ENCODE measurements at places on chromosomes 7 and 10.

DNA sequence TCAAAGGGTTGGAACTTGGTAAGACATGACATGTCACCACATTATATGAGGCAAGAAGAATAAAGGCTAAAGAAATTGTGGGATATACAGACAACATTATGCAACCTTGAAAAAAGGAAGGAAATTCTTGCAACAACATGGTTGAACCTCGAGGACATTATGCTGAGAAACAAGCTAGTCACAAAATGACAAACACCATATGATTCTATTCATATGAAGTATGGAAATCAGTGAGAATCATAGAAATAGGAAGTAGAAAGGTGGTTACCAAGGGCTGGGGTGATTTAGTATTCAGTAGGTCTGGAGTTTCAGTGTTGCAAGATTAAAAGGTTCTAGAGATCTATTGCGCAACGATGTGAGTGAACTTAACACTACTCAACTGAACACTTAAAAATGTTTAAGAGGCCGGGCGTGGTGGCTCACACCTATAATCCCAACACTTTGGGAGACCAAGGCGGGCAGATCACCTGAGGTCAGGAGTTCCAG lies 126.9 kb upstream of the TBX20 start:
- no peak for DNase-seq

DNA sequence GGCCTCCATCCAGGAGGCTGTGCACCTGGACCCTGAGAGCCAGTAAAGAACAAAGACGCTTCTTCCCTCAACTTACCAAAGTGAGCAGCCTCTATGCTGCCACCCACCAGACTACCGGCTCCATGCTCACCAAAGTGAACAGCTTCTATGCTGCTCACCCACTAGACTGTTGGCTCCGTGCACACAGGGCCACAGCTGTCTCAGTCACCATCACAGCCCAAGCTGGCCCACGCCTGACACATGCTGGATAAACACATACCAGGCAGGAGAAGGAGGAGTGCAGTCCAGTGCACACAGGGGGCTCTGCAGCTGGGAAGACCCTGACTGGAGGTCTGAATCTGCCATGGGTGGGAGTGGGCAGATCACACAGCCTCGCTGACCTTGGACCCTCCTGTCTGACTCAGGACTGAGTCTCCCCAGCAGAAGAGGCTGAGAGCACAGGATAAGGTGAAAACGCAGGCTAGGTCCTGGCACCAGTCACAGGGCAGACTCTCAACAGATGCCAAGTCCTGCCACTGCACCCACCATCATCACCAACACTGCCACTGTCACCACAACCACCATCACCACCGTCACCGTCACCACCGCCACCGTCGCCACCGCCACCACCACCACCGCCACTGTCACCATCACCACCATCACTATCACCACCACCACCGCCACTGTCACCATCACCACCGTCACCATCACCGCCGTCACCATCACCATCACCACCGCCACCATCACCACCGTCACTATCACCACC lies 130.9 kb downstream of the MAD1L1 start:
- DNase-seq = no peak

DNA sequence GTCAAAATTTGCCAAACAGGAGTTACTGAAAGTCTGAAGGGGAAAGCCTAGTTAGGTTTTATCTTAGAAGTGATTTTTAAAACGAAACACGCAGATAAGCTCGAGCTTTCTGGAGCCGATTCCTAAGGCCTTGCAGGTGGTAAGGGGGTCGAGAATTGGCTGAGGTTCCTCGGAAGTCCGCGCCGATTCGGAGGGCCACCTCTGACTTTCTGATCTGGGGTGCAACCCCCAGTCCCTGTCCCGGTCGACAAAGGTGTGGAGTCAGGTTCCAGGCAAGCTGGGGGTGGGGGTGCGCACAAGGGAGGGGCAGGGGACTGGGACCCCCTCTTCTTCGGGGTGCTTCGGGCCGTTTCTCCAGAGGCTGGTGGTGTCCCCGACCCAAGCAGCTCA lies 701 bp upstream of the CUL1 start:
- no peak for DNase-seq

GRCh38 chr10:108561649-108562048 lies 1361.7 kb downstream of the XPNPEP1 start:
- DNase-seq = peak; percentile 70

DNA sequence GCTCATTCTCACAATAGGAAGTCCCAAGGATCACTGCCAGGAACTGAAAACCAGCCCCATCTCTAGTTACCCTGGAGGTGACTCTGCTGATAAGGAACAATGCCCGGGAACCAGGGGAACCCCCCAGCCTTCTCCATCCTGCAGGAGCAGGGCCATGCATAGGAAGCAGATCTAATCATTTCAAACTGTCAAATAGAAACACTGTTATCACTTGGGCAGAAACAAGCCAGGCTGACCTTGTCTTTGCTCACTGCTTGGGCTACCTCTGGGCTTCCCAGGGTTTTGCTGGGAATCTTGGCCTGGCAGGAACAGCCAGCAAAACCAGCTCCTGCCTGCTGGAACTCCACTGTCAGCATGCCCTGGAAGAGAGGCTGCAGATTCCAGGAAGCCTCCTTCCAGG lies 114.1 kb downstream of the RNF216 start:
- DNase-seq = no peak

DNA sequence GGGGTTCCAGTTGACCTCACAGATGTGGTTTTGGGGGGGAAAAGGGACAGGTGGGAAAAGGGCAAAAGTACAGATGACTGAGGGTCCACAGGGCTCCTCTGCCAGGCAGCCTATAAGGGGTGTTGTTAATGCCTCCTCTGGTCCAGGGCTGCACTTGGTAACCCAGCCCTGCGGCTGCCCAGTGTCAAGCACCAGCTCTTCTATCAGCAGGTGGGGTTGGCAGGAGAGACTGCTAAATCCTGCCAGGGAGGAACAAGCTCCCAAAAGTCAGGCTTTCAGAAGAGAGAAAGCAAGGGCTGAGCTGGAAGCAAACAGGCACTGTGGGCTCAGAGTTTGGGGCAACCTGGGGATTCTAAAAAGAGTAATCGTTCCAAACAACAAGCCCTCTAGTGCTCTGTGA lies 39.1 kb downstream of the LRRC20 start:
- no peak for DNase-seq

GRCh38 chr7:49635800-49636199 lies 137.6 kb upstream of the VWC2 start:
- DNase-seq = no peak

DNA sequence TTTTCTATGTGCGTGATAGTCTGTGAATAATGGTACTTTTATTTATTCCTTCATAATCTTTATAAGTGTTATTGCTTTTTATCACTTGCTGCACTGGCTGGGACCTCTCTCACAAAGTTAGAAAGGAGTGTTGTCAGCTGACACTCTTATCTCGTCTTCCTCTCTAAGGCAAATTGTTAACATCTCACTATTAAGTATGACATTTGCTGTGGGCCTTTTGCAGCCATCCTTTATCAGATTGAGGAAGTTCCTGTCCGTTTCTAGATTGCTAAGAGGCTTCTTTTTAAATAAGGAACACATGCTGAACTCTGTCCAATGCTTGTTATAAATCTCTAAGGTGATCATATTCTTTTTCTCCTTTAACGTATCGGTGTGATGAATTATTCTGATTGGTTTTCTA lies 27.4 kb upstream of the DIP2C start:
- no peak for DNase-seq

GRCh38 chr7:44827567-44827966 lies 20.3 kb downstream of the H2AZ2 start:
- DNase-seq = no peak

GRCh38 chr7:104983076-104983577 lies 30.9 kb upstream of the KMT2E start:
- DNase-seq = no peak

- DNase-seq = no peak
Measured at GRCh38 chr10:23111517-23112286, 16.3 kb downstream of the MSRB2 start.

- DNase-seq = no peak
Measured at GRCh38 chr10:79932841-79933379, 16.0 kb downstream of the SFTPD start.

- peak; percentile 82 for DNase-seq
Measured at GRCh38 chr10:126387041-126387921, 996 bp downstream of the ADAM12 start.

GRCh38 chr10:12617191-12618175 lies 268.1 kb downstream of the CAMK1D start:
- no peak for DNase-seq

- DNase-seq = no peak
Measured at GRCh38 chr7:22110881-22111280, 165.2 kb upstream of the CDCA7L start.

GRCh38 chr10:65950075-65950474 lies 975.8 kb upstream of the LRRTM3 start:
- DNase-seq = peak; percentile 7

DNA sequence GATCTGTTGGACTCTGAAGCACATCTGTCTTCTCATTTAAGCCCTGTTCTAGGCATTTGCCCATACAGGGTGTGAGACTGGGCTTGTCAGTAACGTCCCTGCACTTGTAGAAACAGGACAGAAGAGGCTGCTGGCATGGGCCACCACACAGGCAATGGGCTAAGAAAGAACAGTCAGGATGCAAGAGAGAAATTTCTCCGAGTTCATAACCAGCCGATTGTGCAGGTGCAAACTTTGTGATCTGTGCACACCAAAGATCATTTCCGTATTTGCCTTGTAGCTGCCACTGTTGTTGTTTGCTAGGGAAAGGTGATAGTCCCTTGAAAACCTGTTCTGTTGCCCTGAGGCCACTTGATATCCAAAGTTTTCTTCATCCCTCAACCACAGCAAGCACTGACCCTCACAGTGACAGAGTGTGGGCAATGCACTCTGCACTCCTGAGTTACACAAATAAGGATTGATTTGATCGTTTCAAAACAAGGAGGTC lies 20.3 kb downstream of the KLF6 start:
- no peak for DNase-seq

DNA sequence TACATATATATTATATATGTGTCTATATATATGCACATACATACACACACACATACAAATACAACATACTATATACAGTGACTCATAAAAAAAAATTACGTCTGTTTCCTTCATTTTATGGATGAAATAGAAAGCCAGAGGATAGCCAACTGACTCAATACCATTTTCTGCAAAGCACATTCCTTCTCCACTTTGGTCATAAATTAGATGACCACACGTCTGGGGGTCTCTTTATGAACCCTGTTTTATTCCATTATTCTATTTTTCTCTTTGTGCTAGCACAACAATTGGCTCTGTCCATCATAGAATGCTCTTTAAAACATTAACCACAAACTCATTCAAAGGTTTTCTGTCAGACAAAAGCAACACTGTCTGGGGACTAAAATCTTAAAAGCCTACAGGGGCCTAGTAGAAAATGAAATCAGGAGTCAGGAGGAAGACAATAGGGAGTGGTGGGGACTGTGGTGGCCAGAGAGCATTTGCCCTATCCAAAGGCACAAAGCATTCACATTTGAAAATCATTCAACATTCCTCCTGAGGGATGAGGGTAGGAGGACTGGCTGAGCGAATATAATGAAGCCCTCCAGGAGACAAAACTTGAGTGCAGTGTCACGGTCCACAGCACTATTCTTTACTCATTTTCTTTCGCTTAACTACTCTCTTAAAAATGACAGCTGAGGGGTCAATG lies 4.3 kb downstream of the CUBN start:
- DNase-seq = peak; percentile 54

- DNase-seq = no peak
Measured at GRCh38 chr10:22552888-22553378, 161.4 kb downstream of the PIP4K2A start.

GRCh38 chr10:112491144-112491543 lies 44.1 kb downstream of the VTI1A start:
- peak; percentile 9 for DNase-seq

GRCh38 chr7:142584765-142585164 lies 164.5 kb upstream of the PRSS1 start:
- no peak for DNase-seq

DNA sequence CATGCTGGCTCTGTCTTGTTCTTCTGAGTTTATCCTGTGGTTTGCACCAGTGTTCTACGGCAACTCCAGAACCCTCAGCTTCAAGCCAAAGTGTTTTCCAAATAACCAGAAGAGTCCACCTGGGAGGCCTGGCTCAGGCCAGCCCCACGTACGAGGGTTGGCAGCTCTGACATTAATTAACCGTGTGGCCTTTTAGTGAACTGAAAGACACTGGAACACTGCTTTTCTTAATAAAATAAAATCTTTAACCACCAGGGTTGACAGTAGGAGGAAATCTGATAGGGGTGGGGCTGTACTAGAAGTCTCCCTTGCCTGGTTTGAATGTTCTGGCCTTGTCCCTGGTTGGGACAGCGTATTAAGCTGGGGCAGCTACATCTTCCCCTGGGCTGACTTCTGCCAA lies 64.9 kb downstream of the SYPL1 start:
- DNase-seq = no peak

DNA sequence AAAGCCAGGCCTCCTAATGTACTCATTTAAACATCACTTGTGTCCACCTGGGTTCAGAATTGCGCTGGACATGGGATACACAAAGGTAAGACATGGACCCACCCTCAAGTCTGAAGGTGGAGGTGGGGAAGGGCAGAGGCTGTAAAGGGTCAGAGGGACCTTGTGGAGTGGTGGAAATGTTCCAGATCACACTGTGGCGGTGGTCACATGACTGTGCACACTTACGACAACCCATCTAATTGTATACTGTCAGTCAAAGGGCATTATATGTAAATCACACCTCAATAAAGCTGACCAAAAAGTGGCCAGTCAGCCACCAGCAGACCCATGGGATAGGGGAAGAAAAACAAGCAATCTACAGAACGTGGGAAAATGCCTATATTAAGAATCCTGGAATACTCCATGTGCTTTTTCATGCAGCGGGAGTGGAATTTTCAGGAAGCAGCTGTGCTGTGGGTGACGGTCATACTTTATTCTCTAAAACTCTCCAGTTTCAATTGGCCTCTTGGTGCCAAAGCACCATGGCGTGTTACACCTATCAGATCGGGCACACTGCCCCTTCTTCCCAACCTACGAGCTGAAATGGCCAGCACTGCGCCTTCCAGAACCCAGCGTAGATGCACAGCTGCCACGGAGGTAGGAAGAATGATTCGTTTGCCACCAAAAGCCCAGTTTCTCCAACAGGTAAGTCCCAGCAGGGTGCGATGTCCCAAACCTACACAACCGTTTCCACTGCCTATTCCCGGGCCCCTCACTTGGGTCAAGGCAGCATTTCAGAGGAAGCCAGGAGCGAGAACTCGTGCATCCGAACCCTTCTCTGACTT lies 69.8 kb downstream of the PRKAG2 start:
- DNase-seq = no peak

DNA sequence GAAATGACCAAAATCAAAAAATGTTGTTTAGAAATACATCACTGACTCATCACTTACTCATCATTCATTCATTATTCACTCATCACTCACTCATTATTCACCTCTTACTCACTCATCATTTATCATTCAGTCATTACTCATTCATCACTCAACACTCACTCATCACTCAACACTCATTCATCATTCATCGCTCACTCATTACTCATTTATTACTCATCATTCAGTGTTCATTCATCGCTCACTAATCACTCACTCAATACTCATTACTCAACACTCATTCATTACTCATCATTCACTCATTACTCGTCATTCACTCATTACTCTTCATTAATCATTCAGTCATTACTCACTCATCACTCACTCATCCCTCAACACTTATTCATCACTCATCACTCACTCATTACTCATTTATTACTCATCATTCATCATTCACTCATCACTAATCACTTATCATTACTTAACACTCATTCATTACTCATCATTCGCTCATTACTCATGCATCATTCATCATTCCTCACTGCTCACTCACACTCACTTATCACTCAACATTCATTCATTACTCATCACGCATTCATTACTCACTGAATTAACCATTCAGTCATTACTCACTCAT lies 238.5 kb downstream of the ADARB2 start:
- no peak for DNase-seq

- DNase-seq = peak; percentile 69
Measured at GRCh38 chr10:84539216-84539615, 210.8 kb downstream of the CCSER2 start.
